ENCODE measurements at places on chromosomes 13 and 19. TPM values are rescaled to one million over a fixed set of nuclear protein-coding genes. Genes with fewer than 3 reads are reported as not detected.
A peak's percentile ranks its signal among the peaks of the same experiment; 100 is the strongest.

GRCh38 chr13:74444864-74445479, 310.8 kb upstream of the KLF12 start:
- no peak for DNase-seq

DNA sequence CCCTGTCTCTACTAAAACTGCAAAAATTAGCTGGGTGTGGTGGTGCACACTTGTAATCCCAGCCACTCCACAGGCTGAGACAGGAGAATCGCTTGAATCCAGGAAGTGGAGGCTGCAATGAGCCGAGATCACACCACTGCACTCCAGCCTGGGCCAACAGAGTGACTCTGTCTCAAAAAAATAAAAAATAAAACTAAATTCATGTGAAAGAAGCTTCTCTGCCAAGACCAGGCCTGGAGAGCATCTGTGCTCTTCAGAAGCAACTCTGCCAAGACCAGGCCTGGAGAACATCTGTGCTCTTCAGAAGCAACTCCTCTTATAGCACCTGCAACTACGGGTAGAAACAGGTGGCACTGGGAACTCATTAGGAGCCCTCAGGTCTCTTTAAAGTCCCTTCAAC, 37.7 kb downstream of the CRYL1 start:
- no peak for DNase-seq

DNA sequence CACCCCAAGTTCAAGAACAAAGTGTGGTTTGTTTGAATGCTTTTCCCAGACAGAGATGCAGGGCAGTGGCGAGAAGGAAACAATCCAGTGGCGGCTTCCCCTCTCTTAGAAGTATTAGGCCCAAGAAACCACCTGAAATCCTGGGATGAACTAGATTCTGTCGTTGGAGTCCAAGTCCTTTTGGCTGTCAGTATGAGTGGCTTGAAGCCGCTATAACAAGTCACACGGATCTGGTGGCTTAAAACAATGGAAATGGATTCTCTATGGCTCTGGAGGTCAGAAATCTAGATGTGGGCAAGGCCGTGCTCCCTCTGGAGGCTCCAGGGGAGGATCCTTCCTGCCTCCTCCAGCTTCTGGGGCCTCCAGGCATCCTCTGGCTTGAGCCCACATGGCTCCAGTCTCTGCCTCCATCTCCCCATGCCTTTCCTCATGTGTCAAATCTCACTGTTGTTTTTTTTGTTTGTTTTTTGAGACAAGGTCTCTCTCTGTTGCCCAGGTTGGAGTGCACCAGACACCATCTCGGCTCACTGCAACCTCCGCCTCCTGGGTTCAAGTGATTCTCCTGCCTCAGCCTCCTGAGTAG, 97.7 kb downstream of the GNG7 start:
- DNase-seq, result no peak

- DNase-seq, result no peak
Observed at GRCh38 chr13:41054212-41054877, 7.0 kb upstream of the WBP4 start.

DNA sequence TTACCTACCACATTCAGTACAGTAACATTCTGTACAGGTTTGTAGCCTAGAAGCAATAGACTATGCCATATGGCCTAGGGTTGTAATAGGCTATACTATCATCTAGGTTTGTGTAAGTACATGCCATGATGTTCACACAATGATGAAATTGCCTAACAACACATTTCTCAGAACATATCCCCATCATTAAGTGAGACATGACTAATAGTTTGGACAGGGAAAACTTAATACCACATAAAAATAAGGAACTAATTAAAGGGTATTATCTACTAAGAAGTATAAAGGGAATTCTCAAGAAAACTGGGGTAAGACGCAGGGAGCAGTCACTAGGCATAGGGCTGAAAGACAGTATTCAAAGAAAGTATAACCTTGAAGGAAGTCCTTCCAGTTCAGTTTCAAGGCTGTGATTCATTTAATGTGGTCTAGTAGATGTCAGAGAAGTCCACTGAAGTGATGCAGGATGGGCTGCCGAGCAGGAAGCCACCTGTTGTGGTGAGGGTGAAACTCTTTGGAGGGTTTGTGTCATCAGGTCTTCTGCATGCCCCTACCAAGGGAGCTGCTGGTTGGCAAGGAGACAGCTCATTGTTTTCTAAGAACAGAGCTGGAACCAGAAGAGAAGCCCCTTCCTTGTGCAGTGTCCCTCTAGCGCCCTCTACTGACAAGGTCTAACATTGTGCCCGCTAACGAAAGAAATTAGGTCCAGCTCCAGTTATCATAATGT, 122.9 kb downstream of the OLFM4 start:
- no peak for DNase-seq

GRCh38 chr13:52160506-52160905, 1.1 kb upstream of the NEK3 start:
- no peak for DNase-seq

ADGRE3 gene
- polyA plus RNA-seq, result not detected

GRCh38 chr19:53903055-53903680, 5.9 kb upstream of the CACNG7 start:
- peak; percentile 47 for DNase-seq

- no peak for DNase-seq
Observed at GRCh38 chr13:19967621-19968020, 9.1 kb downstream of the ZMYM2 start.

DNA sequence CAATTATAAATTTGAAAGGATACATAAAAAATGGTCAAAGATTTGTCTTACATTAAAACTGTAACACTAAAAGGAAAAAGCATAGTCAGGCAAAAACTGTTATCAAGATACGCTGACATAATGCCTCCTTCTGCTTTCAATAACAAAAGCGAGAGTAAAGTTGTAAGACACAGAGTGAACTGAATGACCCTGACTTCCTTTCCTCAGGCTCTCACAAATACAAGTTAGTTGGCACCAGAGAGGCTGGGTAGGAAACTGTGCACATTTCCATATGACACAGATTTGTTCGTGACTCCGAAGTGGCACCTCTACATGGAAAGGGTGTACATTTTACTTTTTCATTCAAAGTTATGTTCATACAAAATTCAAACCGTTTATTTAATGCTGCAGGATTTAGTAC, 15.4 kb downstream of the FGF14 start:
- DNase-seq, result no peak

DNA sequence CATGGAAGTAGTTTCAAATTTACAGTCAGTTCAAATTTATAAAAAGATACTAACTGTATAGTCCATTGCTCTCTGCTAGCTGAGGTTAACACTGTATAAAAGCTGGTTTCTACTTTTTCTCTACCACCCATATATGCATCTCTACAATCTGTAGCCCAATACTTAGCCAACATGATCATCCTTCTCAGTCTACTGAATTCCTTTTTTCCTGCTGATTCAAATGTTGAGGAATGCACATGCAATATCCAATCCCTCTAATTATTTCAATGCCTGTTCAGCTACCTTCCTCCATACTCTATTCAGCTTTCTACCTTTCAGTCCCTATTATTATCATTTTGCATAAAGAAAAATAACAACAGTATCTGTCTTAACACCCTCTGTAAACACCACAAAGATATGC, 15.6 kb downstream of the KPNA3 start:
- no peak for DNase-seq

DNA sequence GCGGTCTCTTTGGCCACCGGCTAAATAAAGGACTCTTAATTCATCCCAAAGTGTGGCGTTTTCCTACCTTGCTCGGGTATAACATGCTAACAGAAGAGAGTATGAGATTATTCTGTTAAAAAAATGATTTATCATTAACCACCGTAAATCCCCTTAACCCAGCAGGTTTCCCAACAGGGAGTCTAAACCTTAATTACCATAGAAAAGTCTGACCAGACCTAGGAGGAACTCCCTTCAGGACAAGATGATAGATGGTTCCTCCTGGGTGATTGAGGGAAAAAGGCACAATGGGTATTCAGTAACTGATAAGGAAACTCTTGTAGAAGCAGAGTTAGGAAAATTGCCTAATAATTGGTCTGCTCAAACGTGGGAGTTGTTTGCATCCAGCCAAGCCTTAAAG, 193.7 kb downstream of the ZNF737 start:
- DNase-seq, result no peak

BSG gene
- 210 TPM for polyA plus RNA-seq

DNA sequence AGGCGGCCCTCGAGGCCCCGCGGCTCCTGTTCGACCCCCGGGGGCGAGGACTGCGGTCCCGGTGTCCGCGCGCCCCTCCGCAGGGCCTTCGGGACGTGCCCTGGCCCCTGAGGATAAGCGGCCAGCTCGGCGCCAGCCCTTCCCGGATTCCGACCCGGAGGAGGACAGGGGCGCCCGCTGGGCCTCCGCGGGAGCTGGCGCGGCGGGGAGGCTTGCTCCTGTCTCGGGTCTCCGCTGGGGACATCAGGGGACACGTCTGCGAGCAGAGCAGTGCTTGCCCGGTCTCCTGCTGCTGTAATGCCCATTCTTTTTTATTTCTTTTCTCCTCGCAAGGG, 829 bp downstream of the B3GLCT start:
- DNase-seq, result no peak

DNA sequence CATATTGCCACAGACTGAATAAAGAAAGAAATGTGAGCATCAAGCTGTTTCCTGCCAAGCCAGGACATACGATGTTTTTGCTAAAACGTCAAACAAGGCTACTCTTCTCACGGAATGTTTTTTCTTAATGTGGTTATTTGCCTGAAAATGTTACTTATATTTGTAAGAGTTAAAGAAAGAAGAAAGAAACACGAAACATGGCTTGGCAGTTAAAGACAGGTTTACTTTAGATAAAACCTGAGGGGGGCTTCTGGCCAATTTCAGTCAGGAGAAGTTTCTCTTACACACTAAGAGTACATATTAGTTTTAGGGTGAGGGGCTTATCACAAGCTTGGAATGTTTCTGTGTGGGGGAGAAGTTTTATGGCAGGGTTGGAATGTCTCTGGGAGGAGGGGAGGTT, 4.4 kb upstream of the OR10H4 start:
- DNase-seq, result no peak

DNA sequence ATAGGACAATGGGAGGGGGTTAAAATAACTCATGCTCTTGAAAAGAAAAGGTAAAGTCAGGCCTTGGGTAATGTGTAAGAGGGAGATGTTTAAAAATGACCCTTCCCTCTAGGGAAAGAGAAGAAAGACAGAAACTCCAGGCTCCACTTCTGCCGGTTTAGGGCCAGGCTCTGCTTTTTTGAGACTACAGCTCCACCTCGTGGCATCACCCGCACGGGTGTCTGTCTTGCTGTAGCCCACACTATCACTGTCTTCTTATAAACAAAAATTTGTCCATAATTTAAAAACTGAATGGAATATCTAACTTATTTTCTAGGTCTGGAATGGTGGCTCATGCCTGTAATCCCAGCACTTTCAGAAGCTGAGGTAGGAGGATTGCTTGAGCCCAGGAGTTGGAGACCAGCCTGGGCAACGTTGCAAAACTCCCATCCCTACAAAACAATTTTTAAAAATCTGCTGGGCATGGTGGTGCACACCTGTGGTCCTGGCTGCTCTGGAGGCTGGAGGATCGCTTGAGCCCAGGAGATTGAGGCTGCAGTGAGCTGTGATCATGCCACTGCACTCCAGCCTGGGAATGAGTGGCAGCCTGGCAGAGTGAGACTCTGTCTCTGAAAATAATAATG, 65.1 kb upstream of the GTF3A start:
- peak; percentile 31 for DNase-seq

DNA sequence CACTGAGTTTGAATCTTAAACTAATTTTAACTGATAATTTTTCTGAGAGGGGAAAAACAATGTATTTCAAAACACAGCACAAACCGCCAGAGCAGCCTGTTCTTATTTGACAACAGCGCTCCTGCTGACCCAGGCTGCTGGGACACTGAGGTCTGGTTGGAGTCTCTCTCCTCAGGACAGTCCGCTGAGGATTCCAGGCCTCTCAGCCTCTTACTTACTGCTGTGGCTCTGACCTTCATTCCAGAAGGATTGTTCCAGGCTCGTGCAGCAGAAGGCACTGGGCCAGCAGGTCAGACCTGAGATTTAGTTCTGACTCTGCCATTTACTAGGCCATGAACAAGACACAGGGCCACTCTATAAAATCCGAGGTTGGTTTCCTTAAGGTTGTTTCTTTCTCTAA, 393.6 kb downstream of the TDRD3 start:
- DNase-seq, result no peak
